Hematopoietic multipotent progenitor cell treated with erythropoietin and hydrocortisone succinate and interleukin-3 and kit ligand, for 15 days (in vitro differentiated cells): ENCODE measurements at places on chromosomes 16 and 17.

- peak; percentile 76 for DNase-seq
Measured at GRCh38 chr16:58487566-58488351, 12.2 kb upstream of the NDRG4 start.

- no peak for DNase-seq
Measured at GRCh38 chr16:50868577-50868976, 126.7 kb downstream of the CYLD start.

- no peak for DNase-seq
Measured at GRCh38 chr16:21186326-21186691, 25.1 kb downstream of the ZP2 start.

- DNase-seq = peak; percentile 91
Measured at GRCh38 chr16:82169861-82170845, at the start of gene MPHOSPH6. MPHOSPH6 (minus strand) TSS chr16:82170224; CDS start chr16:82170175, 49 bp downstream.

DNA sequence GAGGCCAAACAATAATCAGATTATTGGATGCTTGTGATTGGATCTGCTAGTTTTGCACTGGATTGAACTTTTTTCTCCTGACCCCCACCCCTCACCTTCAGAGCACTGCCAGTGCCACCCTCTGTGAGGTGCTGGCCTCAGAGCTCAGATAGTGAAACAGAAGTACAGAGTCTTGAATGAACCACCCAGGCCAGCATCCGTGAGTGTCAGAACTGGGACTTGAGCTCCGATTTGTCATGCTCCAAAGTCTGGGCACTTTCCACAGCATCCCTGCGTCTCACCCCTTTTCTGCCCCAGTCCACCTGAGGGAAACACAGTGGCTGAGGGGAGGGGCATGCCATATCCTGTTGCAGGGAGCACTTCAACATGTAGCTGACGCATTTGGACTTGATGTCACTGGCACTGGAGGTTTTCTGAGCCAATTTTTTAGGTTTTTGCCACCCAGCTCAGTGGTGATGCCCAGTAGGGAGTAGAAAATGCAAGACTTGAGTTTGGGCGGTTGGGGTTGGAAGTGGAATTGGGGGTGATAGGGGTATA is 47.3 kb downstream of the SMPD3 start:
- no peak for DNase-seq

DNA sequence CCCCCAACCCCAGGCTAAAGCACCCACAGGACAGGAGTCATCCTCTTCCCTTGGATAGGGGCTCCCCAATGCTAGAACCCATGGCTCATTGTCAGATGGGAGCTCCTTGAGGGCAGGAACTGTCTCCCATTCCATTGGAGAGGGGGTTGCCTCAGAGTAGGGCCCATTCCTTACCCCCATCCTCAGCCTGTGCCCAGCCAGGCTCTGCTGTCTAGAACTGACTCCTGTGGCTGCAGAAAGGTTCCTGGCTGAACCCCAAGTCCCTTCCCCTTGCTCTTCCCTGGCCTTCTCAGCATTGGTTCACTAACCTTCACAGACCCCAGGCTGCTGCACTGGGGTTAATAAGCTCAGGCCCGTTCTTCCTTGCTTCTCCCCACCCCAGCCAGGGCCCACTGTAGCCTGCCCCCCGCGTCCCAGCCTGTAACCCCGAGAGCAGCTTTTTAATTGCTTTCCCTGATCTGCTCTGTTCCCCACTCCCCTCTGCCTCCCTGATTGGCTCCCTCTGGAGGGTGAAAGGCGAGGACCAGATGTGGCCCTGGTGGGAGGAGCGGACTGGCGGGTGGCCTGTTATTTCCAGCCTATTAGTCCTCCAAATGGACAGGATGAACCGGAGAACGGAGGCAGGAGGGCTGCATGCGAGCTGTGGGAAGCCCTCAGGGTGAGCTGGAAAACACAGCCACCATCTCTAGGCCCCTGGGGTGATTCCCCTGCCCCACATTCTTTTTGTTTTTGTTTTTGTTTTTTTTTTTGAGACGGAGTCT is 6.0 kb upstream of the GFAP start:
- no peak for DNase-seq

- DNase-seq = no peak
Measured at GRCh38 chr16:28219282-28219681, 7.5 kb upstream of the XPO6 start.

- no peak for DNase-seq
Measured at GRCh38 chr16:49588026-49588425, 214.4 kb downstream of the C16orf78 start.

DNA sequence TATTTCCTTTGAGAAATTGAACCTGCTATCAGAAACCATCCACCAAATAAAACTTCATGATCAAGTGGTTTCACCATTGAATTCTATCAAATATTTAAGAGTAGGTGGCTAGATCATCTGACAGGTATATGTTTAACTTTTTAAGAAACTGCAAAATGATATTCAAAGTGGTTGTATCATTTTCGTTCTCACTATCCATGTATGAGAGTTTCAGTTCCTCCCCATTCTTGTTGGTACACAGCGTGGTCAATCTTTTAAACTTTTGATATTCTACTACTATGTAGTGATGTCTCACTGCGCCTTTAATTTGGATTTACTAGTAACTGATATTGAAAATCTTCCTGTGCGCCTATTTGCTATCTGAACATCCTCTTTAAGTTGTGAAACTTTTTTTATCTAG is 163.7 kb downstream of the CYB561 start:
- no peak for DNase-seq

DNA sequence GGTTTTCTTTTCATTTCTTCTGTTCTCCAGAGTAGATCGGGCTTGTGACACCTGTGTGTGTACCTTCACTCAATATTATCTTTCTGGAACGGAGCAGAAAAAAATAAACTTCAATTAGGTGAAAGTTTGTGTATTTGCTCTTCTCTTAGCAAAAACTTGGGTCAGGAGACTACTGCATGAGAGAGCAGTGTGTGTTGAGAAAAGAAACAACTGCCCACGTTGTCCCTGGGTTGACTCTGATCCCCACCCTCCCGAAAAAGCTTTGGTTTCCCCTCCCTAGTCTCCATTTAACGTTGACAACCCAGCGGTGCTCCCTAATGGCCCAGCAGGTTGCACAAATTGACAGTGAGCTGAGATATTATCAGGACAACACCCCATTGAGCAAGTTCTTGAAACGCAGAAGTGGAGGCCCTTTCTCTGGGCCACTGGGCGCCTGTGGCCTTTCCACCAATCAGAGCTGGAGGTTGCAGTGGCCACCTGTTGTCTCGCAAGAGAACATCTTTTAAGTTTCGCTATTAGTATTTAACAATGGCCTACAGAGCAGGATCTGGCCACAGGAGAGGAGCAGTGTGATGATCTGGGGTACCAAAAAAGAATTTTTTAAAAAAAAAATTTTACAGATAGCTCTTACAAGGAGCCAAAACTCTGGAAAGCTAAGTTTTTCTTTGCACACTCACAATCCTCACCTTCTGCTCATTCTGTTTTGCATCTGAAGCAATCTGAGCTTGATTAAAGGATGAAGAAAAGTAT is 1.5 kb upstream of the TOX3 start:
- DNase-seq = no peak

DNA sequence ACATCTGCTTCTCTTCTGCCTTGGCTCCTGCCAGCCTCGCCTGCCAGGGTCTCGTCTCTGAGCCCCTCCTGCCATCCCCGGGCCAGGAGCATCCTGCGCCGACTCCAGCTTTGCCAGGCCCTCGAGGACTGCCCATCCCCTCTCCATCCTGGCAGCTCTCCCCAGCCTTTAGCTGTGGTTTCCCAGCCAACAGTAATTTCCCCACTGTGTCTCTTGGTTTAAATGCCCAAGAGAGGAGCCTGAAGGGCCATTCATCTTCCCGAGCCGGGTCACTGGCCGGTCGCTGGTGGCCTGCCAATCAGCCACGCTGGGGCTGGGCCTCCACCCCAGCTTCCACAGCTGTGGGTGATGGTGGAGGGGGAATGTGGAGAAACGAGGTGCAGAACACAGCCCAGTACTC is 47.8 kb downstream of the MRC2 start:
- DNase-seq = no peak

- DNase-seq = no peak
Measured at GRCh38 chr17:28487881-28488532, 14.6 kb downstream of the SLC13A2 start.

DNA sequence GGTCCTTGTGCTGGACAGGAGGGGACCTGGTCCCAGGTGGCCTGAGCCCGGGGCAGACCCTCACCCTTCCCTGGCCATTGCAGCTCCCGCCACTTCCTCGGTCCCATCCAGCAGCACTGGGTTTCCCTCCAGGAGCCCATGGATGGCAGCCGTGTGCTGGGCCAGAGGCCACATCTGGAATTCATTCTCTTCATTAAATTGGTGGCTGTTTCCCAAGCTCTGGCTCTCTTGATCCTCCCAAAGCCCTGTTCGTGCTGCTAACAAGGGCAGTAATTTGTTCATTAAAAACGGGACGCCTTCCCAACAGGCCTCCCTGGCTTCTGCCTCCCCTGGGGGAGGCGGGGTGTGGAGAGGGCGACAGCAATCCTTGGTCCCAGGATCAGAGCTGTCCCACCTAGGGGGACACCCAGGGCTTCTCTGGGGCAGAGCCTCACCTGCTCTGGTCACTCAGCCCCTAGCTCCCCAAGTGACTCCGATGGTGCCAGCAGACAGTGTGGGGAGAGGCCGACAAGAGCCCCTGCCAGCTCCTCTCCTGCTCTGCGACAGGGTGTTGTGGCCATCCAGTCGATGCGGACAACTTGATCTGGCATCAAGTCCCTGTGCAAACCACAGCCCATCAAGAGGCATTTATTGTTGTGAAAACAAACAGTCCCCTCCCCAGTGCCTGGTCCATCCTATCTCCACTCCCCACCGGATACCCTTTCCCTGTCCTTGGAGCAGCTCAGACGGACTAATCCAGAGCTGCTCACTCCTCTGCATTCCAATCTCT is 44.0 kb downstream of the SDK2 start:
- no peak for DNase-seq

GRCh38 chr16:81885976-81886586 is 107.0 kb downstream of the PLCG2 start:
- peak; percentile 16 for DNase-seq

- no peak for DNase-seq
Measured at GRCh38 chr17:52476638-52477313, 318.3 kb upstream of the CA10 start.

- no peak for DNase-seq
Measured at GRCh38 chr16:56874800-56875199, 9.8 kb downstream of the SLC12A3 start.

DNA sequence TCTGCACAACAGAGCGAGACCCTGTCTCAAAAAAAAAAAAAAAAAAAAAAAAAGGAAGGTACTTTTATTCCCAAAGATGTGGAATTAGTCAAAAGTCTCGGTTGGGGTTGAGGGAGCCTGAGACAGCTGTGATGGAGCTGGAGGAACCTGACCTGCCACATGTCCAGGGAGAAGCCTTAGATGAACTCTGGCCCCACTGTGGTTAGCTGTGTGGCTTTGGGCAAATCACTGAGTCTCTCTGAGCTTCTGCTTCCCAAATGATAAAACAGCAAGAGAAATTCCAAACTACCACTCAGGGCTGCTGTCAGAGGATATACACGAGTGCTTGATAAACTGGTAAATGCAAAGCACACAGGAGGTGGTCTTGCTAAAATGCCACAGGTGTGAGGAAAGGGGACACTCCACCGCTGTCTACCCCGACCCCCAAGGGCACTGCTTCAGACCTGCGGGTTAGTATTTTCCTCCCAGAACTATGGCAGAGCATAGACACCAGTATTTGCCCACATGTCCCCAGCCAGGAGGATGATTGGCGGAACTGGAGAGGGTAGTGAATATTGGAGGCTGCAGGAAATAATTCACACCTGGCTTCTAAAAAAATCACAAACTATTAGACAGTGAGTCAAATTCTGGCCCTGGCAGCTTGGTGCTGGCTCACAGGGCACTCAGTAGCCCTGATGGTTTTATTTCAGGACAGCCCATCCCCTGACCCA is 14.7 kb downstream of the DRC3 start:
- no peak for DNase-seq

GRCh38 chr17:1362964-1363363 is 37.1 kb downstream of the YWHAE start:
- DNase-seq = no peak

GRCh38 chr17:57512258-57512657 is 232.8 kb downstream of the CCDC182 start:
- no peak for DNase-seq

DNA sequence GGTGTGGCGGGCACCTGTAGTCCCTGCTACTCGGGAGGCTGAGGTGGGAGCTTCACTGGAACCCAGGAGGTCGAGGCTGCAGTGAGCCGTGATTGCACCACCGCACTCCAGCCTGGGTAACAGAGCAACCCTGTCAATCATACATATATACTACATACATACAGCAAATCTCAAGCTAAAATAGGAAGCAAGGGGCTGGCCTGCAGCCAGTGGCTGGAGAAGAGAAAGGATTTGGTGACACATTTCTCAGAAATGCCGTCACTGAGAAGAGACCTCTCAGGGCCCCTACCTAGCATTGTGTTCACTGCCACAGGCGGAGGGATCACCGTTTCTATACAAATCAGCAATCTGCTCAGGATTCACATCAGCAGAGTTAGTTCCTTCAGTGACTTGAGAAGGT is 16.9 kb downstream of the NARF start:
- no peak for DNase-seq
